ENCODE measurements at places on chromosomes 1 and 21.

DNA sequence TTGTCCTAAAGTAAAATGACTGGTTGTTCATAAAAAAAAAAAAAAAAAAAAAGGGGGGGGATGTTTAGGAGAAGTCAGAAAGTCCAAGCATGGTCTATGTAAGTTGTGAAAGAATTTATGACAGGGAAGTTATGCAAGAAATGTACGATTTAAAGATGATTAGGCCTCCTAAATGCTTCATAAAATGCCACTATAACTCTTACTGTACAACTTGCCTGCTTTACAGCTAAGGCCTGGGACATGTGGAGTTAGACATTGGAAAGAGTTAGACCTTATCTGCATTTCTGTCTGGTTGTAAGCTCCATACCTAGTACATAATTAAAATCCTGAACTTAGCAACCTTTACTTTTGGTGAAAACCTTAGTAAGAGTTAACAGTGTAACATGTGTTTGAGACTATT is 150.0 kb downstream of the TPR start:
- DNase-seq, result peak; percentile 55

DNA sequence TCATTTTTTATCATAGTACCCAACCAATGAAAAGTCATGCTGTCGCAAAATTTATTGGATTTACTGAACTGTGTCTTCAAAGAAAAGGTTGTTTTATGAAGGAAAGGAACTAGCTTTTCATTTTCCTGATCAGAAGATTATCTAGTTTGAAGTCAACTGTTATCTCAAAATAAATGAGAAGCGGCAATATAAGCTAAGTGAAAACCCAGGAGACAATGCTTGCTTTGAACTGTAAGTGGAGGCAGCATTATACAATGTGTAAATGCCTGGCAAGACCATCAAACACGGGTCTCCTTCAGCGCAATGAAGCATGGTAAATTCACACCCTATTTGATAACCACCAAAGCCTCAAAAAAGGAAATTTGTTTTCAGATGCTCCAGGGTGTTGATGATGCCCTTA is 134.4 kb upstream of the PTBP2 start:
- DNase-seq, result no peak

DNA sequence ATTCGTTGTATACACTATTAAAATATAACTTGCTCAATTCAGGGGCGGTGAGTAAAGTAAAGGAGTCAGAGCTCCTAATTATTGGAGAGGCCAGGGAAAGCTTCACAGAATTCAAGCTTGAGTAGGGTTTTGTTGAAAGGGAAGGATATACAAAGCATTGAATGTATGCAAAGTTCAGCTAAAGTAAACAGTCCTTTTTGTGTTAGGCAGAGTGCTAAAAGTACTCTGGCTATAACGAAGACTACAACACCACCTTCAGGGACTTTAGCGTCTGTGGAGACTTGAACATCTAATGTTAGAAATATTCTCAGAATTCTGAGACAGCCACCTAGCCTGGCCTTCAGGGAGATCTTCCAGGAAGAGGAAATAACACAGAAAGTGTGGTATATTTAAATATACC is 1.1 kb downstream of the FALEC start:
- DNase-seq, result no peak

GRCh38 chr1:223849352-223850254 is 3.9 kb upstream of the TP53BP2 start:
- no peak for DNase-seq

DNA sequence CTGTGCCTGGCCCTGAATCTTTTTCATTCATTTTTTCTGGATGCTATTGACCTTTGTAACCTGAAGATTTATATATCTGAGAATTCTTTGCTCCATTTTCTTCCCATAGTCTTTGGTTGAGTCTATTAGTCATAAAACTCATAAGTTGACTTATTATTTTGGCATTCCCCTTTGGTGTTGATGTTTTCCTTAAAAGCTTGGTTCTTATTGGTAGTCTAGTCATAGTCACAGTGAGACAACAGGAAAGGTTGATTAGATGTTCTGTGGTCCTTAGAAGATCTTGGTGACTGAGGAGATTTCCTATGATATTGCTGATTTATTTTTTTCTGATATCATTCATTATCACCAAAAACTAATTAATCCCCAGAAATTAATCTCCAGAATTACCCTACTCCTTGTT is 86.2 kb downstream of the PTPRC start:
- DNase-seq, result no peak

DNA sequence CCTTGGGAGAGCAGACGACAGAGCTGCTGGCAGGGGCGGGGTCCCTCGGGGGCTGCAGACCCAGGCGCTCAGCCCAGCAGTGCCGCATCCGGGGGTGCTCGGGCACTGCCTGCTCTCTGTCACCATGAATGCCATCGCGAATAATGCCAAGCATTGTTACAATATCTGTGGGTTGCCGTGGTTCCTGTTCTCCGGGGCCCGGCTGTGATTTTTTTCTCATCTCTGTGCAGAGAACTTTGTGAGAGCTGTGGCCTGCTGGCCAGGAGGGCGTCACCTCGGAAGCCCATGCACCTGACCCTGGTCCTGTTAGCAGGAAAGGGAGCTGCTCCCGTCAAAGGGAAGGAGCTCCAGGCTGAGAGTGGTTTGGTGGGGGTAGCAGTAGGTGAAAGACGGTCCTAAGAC is 70.4 kb downstream of the PRDM16 start:
- no peak for DNase-seq

DNA sequence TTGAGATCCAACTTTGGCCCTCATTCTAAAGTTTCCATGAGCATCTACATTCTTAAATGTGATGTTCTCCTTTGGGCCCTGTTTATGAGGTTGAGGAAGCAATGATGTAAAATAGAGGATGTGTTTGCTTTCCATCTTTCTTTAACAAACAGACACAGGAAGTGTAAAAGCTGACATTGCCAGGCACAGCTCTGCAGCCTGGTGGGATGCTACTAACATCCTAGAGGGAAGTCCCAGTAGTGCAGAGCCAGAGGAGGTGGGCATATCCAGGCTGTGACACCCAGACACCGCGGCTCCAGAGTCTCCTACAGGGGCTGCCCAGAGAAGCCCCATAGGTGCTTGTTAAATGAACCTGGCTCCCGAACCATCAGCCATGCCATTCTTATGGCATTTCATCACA is 16.2 kb downstream of the OLFML2B start:
- DNase-seq, result no peak

GRCh38 chr1:25985171-25985570 is 12.7 kb downstream of the PAFAH2 start:
- no peak for DNase-seq

GRCh38 chr1:107358619-107359327 is 217.9 kb downstream of the NTNG1 start:
- DNase-seq, result peak; percentile 5

GRCh38 chr1:215845234-215845891 is 278.3 kb downstream of the KCTD3 start:
- DNase-seq, result peak; percentile 81

GRCh38 chr1:160127865-160128523 is 12.4 kb downstream of the ATP1A2 start:
- DNase-seq, result peak; percentile 61

DNA sequence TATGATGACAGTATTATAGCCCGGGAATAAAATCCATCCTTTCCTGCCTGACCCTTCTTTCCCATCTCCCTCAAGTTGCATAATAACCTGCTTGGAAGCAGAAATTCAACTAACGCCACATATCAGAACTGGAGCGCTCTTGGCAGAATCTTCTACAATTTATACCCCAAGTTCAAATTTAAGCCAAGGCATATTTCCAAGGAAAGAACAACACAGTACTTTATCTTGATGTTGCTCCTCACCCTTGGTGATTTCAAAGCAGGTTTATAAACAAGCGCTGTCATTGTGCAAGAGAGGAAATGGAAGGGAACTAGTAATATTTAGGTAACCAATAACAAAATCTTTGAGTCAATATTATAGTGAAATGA is 38.0 kb upstream of the PTGFRN start:
- DNase-seq, result no peak

GRCh38 chr1:170967042-170967910 is 31.9 kb downstream of the MROH9 start:
- DNase-seq, result peak; percentile 66

DNA sequence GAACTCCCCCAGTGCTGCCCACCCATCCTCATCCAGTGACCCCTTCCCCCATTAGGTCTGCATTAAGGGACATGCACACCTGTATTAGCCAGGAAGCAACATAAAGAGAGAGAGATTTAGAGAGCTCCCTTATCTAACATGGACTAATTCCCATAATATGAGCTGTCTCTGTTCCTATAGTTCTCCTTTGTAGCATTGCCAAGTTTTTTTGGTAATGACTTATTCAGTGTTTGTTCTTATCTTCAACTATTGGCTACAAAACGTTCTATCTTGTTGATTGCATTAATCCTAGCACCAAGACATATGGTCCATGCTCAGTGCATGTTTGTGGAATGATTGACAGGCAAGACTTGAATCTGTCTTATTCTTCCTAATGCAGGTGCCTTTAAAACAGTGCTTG is 264.0 kb downstream of the ADGRL2 start:
- DNase-seq, result no peak

GRCh38 chr21:14737922-14738321 is 191.8 kb upstream of the SAMSN1 start:
- peak; percentile 13 for DNase-seq
